ENCODE measurements at places on chromosomes 1 and 21.

DNA sequence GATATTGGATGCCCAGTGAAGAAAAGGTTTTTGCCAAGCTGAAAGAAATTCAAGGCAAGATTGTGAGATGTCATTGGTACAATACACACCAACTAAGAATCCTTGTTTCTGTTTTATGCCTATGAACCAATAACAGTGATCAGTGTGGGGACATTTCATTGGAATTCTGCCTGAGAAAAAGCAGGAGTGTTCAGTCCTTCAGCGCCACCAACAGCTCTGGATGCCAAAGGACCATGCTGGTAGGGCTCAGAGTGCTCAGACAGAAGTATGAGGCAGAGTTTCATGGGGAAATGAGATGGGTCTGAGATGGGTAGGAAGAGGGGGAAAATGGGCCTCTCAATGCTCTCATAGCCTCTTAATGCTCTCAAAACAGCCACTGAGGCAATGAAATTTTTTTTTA, 56.5 kb downstream of the GABPA start:
- peak; percentile 34 for DNase-seq

DNA sequence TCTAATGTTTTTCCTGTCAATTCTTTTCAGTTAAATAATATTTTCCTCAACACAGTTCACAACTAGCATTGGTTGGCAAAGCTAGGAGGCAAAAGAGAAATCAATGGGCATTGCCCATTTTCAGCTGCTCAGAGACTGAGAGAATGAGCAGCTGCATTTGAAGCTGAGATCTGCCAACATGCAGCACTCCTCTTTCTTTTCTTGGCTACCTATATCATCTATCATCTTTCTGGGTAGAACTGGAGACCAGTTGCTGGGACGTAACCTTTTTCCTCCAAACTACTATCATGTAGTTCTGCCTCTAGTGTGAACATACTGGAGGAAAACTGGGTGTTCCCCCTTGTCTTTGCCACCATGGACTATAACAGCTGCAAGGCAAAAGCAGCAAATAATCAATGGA, 22.9 kb downstream of the CHODL start:
- DNase-seq: no peak

DNA sequence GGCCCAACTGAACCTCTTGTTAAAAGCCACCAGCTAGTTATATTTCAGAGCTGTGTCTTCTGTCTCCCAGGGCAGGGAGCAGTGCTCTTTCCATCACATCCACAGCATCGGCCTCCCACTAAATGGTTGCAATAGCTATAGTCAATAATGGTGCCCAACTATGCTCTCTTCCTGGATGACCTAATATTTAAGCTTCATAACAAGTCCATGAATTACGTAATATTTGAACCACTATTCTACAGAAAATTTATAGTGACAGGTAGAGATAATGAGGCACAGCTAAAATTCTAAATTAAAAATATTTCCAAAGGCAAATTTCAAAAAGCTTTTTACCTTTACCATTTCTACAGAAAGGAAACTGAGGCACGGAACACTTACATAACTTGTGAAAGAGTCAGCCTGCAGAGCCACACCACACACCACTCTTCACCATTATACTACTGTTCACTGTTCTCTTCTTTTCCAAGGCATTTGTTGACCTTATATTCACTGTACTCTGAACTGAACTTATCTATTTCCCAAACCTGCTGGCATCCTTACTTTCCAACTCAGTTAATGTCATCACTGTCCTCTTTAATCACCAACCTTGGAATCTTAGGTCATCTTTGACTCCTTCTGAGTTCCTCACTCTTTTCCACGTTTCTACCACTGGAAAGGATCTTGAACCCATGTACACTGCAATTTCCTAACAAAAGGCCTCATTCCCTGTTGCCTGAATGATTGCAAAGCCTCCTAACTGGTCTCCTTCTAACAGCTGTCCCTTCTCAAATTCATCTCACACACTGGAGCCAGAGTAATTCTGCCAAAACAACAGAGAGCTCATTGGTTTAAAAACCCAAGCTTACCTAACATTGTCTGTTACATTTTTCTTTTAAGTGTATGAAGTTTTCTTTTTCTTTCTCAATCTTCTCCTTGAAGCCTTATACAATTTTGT, 85.5 kb downstream of the DDAH1 start:
- DNase-seq: no peak

GRCh38 chr1:170221031-170221430, 75.3 kb downstream of the NTMT2 start:
- DNase-seq: no peak

- peak; percentile 80 for DNase-seq
Measured at GRCh38 chr1:237864338-237865244, 26.1 kb downstream of the ZP4 start.

DNA sequence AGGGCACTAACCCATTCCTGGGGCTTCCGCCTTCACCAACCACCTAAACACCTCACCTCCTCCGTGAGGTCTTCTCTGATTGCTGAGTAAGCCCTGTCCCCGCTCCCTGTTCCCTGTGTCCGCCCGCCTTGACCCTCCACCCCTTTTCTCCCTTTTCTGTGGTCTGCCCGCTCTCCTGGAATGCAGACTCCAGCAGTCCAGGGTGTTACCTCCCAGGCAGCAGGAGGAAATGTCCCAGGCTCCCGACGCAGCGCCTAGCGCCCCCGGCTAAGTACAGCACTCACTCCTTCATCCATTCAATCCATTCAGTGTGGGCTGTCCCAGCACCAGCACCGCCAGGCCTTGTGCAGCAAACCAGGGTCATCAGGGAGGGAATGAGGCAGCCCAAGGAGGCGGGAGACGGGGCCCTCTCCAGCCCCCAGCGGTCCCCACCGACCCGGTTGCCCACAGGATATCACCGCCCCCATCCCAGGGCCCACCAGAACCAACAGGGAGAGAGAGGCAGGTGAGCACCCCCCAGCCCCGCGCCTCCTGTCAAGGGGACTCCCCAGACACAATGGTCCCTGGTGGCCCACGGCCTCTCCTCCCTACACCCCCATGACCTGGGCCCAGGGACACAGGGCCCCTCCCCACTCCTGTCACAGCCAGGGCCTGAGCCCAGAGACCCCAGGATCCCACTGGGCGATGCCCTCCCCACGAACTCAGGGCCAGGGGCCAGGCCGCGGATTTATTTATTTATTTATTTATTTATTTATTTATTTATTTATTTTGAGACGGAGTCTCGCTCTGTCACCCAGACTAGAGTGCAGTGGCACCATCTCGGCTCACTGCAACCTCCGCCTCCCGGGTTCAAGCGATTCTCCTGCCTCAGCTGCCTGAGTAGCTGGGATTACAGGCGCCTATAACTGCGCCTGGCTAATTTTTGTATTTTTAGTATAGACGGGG, 10.2 kb downstream of the TNFRSF14 start:
- no peak for DNase-seq

GRCh38 chr1:208115924-208116640, 128.1 kb downstream of the PLXNA2 start:
- DNase-seq: no peak

GRCh38 chr1:115924770-115925169, 51.5 kb upstream of the SLC22A15 start:
- DNase-seq: no peak

DNA sequence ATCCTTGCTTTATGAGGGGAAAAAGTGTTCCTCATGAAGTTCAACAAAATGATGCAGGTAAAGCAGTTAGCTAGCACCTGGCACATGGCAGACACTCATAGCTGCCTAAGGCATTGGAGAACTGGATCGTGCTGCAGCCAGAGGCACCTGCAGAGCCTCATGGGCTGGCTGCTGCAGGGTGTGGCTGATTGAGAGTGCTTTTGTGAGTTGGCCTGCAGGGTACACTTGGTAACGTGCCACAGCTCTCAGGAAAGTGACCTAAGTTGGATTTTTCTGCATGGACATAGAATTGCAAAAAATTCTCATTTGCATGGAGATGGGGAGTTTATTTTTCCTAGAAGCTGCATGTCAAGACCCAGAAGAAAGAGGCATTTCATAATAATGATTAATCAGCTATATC, 31.6 kb upstream of the IL20 start:
- no peak for DNase-seq

DNA sequence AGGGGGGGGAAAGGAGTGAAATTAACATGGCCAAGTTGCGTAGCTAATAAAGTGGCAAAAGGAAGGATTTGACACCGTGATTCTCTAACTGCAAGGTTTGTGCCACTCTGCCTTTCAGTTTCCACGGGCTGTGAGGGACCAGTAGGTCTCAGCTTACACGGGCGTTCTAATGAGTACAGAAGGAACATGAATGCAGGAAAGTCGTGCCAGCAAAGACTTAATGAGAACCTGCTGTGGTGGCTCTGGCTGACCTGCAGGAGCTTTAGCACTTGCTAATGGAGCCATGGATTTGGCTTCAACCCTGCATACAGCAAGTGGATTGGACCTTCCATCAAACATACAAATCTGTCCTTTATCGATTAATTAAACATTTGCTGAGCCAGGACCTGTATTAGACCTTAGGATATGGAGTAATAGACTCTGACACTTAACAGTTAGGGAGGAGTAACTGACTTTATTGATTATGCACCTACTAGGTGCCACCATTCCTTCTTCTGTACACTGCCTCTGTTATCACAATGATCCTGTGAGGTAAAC, 15.1 kb upstream of the PITHD1 start:
- no peak for DNase-seq

Measured in OCI-M1 (cell line).